ENCODE measurements at places on chromosomes 16 and 17. TPM values are rescaled to one million over a fixed set of nuclear protein-coding genes. Genes with fewer than 3 reads are reported as not detected.

PRSS53 gene
- total RNA-seq: 20.4 TPM

TNP2 gene
- not detected for total RNA-seq

TMIGD1 gene
- not detected for total RNA-seq

C16orf92 gene
- not detected for total RNA-seq

KPNB1 gene
- total RNA-seq: 350 TPM

DNA sequence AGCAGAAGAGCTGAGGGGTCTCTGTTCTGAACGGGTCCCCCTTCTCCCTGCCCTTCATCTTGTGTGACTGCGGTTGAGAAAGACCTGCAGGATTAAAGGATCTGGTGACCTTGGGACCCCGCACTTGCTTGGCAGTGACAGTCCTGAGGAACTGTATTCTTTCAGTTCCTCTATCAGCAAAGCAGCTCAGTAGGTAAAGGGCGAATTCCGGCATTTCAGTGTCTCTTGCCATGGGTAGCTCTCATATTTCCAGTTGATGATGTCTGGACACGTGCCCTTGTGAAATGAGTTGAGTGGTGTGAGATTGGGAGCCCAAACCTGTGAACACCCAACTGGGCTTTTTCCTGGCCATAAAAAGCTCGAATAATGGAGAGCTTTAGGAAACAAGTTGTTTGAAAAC is 135.7 kb downstream of the PRKCA start:
- DNase-seq: no peak
- no peak overlapping the region for H3K4me3 ChIP-seq
- H3K27ac ChIP-seq: no peak overlapping the region
- no peaks in the 10 kb centered on the region for H3K36me3 ChIP-seq
- H3K27me3 ChIP-seq: no peaks in the 10 kb centered on the region

GRCh38 chr17:2547176-2547575 is 35.5 kb upstream of the METTL16 start:
- peaks cover 4% of the 10 kb centered on the region for H3K4me1 ChIP-seq
- no peak overlapping the region for H3K4me3 ChIP-seq
- no peak overlapping the region for H3K27ac ChIP-seq
- H3K36me3 ChIP-seq: no peaks in the 10 kb centered on the region
